ENCODE measurements at places on chromosomes 5 and 9.

DNA sequence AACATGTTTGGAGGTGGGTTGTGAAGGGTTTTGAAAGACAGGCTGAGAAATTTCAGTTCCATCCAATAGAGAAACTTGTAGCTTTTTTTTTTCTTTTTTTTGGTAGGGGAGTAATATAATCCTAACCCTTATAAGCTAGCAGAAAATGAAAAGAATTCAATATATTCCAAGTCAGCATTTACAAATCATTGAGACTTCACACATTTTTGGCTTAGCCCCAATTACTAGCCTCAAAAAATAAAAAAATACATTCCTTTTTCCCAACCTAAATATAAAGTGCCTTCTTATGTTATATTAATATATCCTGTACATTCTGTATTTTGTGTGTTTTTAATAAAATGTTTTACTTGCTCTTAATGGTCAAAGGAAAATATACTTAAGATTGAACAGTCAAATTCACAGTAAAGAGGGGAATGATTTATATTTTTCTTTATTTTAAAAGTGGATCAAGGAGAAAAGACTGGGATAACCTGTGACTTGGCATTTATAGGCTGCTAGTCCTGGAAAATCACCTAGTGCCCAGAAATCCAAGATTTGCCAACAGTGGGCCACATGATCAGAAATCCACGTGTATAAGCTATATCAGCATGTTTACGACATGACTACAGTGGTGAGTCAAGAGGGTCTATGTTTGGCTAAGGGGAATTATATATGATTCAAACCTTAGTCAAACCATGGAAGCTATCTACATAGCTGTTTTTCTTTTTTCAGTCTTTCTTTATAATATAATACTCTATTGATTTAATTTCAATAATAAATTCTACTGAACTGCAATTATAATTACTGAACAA lies 14.5 kb downstream of the HACD4 start:
- DNase-seq: no peak

GRCh38 chr9:76658510-76659231 lies 105.6 kb upstream of the PCA3 start:
- peak; percentile 20 for DNase-seq

DNA sequence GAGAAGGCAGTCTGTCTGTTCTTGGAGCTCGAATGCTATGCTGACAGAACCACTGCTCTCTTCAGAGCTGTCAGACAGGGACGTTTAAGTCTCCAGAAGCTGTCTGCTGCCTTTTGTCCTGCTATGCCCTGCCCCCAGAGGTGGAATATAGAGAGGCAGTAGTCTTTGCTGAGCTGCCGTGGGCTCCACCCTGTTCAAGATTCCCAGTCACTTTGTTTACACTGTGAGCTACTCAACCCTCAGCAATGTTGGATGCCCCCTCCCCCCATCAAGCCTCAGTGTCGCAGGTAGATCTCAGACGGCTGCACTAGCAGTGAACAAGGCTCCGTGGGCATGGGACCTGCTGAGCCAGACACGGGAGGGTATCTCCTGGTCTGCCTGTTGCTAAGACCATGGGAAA lies 344.2 kb downstream of the TMEM161B start:
- no peak for DNase-seq

DNA sequence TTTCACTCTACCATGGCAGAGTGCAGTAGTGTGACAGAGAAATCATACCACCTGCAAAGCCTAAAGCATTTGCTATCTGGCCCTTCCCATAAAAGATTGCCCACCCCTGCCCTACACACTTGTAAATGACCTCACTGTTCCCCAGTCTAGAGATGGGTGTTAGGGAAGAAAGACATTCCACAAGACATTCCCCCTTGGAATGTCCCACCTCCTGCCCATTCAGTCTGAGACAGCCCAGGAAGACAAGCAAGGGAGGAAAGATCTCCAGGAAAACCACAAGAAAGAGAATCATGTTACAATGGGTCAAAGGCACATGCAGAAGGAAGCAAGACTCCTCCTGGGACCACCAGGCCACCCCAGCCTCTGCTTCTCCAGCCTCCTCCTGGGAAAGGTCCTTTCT lies 230.0 kb downstream of the AGTPBP1 start:
- no peak for DNase-seq

- no peak for DNase-seq
Measured at GRCh38 chr5:134122530-134122929, 8.0 kb downstream of the TCF7 start.

- DNase-seq: peak; percentile 68
Measured at GRCh38 chr9:120891884-120892747, 15.1 kb upstream of the PHF19 start.

- DNase-seq: no peak
Measured at GRCh38 chr5:149745212-149745942, 15.3 kb downstream of the PPARGC1B start.
